Activated CD4-positive, alpha-beta T cell treated with anti-CD3 and anti-CD28 coated beads, Interleukin-2, amount 50 U/mL, for 24 hours (primary cell): ENCODE measurements at places on chromosomes 1 and 21.

- DNase-seq = no peak
Measured at GRCh38 chr1:220123066-220123465, 29.1 kb downstream of the IARS2 start.

DNA sequence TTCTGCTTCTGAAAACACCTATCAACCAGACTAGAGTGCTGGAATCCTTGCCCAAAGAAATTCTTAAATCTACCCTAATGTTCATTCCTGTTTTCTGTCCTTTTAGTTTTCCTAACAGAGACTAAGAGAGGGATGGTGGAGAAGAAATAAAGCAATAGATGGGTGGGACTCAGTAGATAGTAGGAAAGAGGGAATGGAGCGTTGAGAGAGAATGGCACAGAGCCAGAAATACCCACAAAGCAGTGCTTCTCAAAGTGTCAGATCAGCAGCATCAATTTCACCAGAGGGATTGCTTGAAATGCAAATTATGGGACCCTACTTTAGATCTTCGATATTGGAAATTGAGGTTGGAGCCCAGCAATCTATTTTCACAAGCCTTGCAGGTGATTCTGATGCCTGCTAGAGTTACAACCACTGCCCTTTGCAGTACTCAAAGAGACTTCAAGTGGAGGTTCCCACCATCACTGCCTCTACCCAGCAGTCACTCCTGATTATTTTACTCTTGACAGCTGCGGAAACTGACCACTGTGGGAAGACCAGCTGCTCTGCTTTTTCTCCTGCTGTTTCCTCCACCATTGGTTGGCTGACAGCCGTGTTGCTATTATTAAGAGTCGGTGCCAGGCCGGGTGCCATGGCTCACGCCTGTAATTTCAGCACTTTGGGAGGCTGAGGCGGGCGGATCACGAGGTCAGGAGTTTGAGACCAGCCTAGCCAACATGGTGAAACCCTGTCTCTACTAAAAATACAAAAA, 11.4 kb upstream of the PRPF3 start:
- no peak for DNase-seq

GRCh38 chr1:82221721-82222120, 421.0 kb downstream of the ADGRL2 start:
- DNase-seq = no peak

DNA sequence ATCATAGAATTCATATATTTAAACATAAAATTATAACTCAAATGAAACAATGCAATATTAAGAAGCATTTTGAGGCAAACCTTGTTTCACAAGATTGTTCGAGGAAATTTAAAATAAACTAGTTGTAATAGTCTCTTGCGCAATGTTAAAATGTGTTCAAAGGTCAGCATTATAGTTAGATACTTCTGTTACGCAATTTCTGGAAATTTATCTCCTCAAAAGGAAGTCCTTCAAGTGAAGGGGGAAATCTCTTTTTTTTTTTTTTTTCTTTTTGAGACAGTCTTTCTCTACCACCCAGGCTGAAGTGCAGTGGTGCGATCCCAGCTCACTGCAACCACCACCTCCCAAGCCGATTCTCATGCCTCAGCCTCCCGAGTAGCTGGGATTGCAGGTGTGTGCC, 52.1 kb downstream of the FMO4 start:
- no peak for DNase-seq

- DNase-seq = no peak
Measured at GRCh38 chr1:21239221-21239620, 51.0 kb downstream of the ECE1 start.

DNA sequence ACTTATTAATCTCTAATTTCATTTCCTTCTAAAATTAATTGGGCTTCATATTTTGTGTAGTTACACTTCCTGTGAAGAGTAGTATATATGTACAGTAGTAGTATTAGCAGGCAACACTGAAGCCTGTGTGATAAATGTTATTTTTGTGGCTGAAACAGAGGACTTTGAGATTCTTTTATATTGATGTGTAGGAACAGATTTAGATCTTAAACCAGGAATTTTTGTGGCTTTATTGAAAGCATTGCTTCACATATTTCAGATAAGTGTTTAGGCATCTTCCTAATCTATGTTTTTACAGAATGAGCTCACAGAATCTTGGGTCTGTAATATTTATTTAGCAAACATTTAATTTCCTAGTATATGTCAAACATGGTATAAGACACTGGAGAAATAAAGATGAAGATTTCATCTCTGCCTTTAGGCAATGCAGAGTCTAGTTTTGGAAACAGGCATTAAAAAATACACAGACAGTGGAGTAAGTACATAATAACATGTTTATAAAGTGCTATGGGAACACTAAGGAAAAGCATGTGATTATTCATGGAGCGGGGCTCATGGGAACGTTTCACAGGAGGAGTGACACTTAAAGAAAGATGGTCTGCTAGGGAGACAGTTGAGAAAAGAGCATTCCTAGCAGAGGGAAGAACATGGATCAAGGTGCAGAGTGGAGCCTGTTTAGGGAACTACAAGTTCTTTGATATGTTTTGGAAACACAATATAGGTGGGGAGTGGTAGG, 52.7 kb downstream of the MIGA1 start:
- DNase-seq = no peak

GRCh38 chr1:113792986-113793385, 19.3 kb downstream of the RSBN1 start:
- DNase-seq = no peak

- DNase-seq = no peak
Measured at GRCh38 chr1:201660931-201661822, 122.2 kb downstream of the NAV1 start.
